Thymus (tissue), 14 donors: ENCODE measurements at places on chromosomes 12 and 14. TPM values are rescaled to one million over a fixed set of nuclear protein-coding genes. Genes with fewer than 3 reads are reported as not detected.

The RTL1 gene
- under 0.01 TPM for total RNA-seq

The SLC7A7 gene
- 10.7 TPM for total RNA-seq

The SLC25A21 gene
- total RNA-seq, result 0.90 TPM

The KLRG1 gene
- 7.4 TPM for total RNA-seq

The TRAF3 gene
- 14.6 TPM for total RNA-seq

The DEGS2 gene
- 0.38 TPM for total RNA-seq

GRCh38 chr14:70934502-70935134 is 27.4 kb downstream of the PCNX1 start:
- H3K4me3 ChIP-seq, result no peak overlapping the region
- peaks cover 2% of the 10 kb centered on the region for H3K4me1 ChIP-seq
- peak overlapping the region; percentile 10 for H3K27ac ChIP-seq
- no peak for DNase-seq
- H3K27me3 ChIP-seq, result no peaks in the 10 kb centered on the region

DNA sequence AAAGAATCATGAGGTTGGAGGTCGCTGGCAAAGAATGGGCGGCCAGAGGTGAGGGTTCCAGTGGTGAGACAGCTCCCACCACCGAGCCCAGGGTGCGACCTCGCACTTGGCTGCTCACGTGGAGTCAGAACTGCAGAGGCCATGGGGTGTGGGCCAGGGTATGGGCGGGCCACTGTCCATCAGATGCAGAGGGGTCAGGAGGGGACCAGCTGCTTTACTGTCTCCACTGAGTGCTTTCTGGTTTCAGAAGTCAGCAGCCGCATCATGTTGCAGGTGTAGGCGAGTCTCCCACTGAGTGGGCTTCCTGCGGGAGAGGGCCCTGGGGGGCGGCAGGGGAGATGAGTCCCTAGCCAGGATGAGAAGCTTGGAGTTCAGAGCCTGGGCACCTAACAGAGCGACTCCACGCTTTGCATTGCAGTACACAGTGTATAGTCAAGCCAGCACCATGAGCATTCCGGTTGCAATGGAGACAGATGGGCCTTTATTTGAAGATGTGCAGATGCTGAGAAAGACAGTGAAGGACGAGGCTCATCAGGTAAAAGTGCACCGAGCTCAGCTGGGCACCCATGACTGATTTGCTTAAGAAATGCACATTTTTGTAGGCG is 46.9 kb upstream of the DYNC1H1 start:
- no peaks in the 10 kb centered on the region for H3K27me3 ChIP-seq
- H3K4me3 ChIP-seq, result no peak overlapping the region
- H3K36me3 ChIP-seq, result peaks cover 78% of the 10 kb centered on the region
- no peak overlapping the region for H3K27ac ChIP-seq

DNA sequence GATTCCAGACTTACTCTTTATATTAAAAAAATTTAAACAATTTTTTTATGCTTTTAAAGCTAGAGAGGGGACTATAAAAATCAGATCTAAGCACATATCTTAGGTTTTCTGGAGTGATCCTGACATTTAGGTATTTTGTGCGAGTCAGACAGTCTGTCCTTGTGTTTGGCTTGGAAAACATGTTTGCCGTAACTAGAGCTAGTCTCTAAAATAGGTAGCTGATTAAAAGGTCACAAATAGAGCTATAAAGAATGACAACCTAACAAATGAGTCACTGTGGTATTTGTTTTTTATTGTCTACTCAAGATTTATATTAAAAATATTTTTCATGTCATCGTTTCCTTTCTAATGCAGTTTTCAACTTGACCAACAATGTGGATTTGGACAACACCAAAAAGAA is 73.4 kb downstream of the MNAT1 start:
- H3K27me3 ChIP-seq, result no peaks in the 10 kb centered on the region
- no peaks in the 10 kb centered on the region for H3K4me1 ChIP-seq
- H3K4me3 ChIP-seq, result no peak overlapping the region
- H3K27ac ChIP-seq, result no peak overlapping the region
- no peak for DNase-seq

GRCh38 chr14:93749076-93749420 is 39.2 kb downstream of the PRIMA1 start:
- H3K27me3 ChIP-seq, result no peaks in the 10 kb centered on the region
- H3K4me3 ChIP-seq, result no peak overlapping the region
- no peak overlapping the region for H3K27ac ChIP-seq
- no peaks in the 10 kb centered on the region for H3K36me3 ChIP-seq
- DNase-seq, result no peak

DNA sequence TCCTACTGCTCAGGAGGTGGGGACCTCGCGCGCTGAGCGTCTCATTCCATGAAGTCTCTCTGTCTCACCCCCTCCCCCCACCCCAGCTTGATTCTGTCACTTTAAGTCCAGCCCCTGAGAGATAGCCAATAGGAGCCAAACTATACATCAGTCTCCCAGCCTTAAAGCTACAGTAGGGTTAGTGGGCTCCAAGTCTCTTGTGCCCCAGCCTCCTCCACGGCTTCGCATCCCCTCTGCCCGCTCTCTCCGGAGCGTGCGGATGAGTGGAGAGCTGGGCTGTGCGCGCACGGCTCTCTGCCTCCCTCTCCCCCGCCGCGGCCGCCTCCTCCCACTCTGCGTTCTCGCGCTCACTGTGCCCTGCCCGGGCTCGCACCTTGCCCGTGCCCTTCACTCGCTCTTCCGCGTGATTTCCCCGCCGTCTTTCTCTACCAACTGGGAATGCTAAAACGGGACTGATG is at the start of gene ESRRB:
Gene ESRRB (plus strand): TSS at position 191 of the 458 bp plus-strand sequence. CDS start 265 bp downstream, at position 456.
- no peak within 1 kb of the TSS for H3K4me3 ChIP-seq
- DNase-seq, result no peak
- H3K27me3 ChIP-seq, result peaks cover 76% of the 10 kb centered on the region
- no peak within 1 kb of the TSS for H3K27ac ChIP-seq
- no peaks in the 10 kb centered on the region for H3K36me3 ChIP-seq
